ENCODE measurements at places on chromosomes 11 and 22. TPM values are rescaled to one million over a fixed set of nuclear protein-coding genes. Genes with fewer than 3 reads are reported as not detected.

GRCh38 chr11:7592711-7593110 is 78.9 kb downstream of the PPFIBP2 start:
- H3K27ac ChIP-seq: no peak overlapping the region
- H3K4me3 ChIP-seq: peak overlapping the region; percentile 3
- H3K36me3 ChIP-seq: peaks cover 8% of the 10 kb centered on the region
- H3K27me3 ChIP-seq: no peaks in the 10 kb centered on the region
- DNase-seq: no peak

DNA sequence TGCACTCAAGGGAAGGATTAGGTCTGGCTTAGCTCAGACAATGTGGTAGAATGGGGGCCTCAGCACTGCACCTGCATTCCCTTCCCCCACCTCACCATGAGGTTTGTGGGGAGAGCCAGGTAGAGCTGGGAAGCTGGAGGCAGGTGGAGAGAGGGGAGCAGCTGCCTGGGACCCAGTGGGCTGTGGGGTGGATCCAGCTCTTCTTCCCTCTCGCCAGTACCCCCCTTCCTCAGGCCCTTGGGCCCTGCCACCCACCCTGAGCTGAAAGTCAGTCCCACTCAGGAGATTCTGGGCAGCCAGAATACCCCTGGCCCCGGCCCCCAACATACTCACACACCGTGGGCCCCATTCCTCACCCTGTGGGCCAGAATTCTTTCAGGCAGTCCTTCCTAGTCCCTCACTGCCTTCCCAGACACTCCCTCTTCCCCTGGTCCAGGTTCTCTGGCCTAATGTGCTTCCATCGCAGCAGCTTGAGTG is 3.1 kb upstream of the POLD4 start:
- H3K36me3 ChIP-seq: peaks cover 4% of the 10 kb centered on the region
- H3K4me3 ChIP-seq: peak overlapping the region; percentile 68
- peaks cover 8% of the 10 kb centered on the region for H3K27me3 ChIP-seq
- peaks cover 19% of the 10 kb centered on the region for H3K4me1 ChIP-seq
- peak overlapping the region; percentile 90 for H3K27ac ChIP-seq
- no peak for DNase-seq

DNA sequence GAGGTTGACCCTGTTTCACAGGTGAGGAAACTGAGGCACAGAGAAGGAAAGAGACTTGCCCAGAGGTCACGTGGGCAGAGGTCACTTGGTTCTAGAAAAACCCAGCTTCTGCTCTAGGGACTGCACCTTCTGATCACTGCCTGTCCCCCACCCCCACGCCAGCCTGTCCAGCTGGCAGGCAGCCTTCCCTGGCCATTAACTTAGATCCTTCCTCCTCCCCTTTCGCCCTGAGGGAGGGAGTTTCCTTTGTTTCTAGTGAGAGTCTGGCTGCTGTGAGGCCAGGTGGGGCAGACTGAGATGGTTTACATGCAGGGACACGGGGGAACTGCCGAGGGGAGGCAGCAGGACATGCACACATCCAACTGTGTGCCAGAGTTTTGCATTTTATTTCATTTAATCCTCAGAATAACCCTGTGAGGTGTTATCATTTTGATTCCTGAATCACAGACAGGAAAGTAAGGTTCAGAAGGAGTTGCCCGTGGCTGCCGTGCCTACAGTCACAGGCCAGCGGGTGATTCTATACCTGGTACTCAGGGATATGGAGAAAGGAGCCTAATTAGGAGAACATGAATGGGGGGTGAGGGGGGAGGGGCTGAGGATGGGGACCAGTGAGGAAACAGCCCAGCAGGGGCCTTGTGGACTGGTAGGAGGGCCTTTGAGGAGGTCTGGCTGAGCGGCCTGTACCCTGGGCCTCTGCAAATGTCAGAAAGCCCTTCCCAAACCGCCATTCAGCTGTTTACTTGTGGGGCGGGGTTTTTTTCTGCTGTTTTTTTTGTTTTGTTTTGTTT is 3.4 kb downstream of the FAM83F start:
- H3K4me3 ChIP-seq: no peak overlapping the region
- no peaks in the 10 kb centered on the region for H3K36me3 ChIP-seq
- peaks cover 40% of the 10 kb centered on the region for H3K27me3 ChIP-seq
- DNase-seq: no peak
- H3K27ac ChIP-seq: no peak overlapping the region

- H3K27me3 ChIP-seq: no peaks in the 10 kb centered on the region
- no peaks in the 10 kb centered on the region for H3K36me3 ChIP-seq
- no peak overlapping the region for H3K4me3 ChIP-seq
- H3K4me1 ChIP-seq: no peaks in the 10 kb centered on the region
- DNase-seq: no peak
Measured at GRCh38 chr22:46129390-46130041, 20.8 kb upstream of the PPARA start.

DNA sequence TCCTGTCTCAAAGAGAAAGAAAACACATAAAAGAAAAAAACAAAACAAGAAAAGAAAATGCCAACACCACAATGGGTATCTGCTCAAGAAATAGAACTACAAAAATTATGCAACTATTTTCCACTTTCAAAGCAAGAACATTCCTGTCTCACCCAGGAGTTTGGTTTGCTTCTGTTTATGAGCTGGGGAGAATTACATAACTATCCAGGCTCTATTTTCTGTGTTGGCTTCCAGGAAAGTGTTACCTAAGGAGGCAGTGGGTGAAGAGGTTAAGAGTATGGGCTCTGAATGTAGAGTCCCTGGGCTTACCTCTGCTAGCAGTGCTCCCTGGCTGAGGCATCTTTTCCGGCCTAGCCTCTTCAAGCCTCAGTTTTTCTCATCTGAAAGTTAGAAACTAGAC is 426.7 kb downstream of the MIAT start:
- H3K27me3 ChIP-seq: peaks cover 16% of the 10 kb centered on the region
- DNase-seq: no peak
- no peak overlapping the region for H3K27ac ChIP-seq
- H3K36me3 ChIP-seq: no peaks in the 10 kb centered on the region

- peaks cover 23% of the 10 kb centered on the region for H3K27me3 ChIP-seq
- DNase-seq: no peak
- H3K27ac ChIP-seq: no peak overlapping the region
- H3K36me3 ChIP-seq: peaks cover 9% of the 10 kb centered on the region
Measured at GRCh38 chr11:114064216-114064615, 4.7 kb downstream of the ZBTB16 start.

- no peak overlapping the region for H3K4me3 ChIP-seq
- H3K36me3 ChIP-seq: no peaks in the 10 kb centered on the region
- DNase-seq: no peak
- no peak overlapping the region for H3K27ac ChIP-seq
- H3K27me3 ChIP-seq: no peaks in the 10 kb centered on the region
- H3K4me1 ChIP-seq: no peaks in the 10 kb centered on the region
Measured at GRCh38 chr11:38182126-38182866, 1584.3 kb upstream of the RAG2 start.

Gene PI4KA
- 106 TPM for total RNA-seq

GRCh38 chr11:47377571-47378009 is 757 bp downstream of the SPI1 start:
- H3K27me3 ChIP-seq: peaks cover 6% of the 10 kb centered on the region
- no peak overlapping the region for H3K4me3 ChIP-seq
- H3K4me1 ChIP-seq: peaks cover 2% of the 10 kb centered on the region
- DNase-seq: no peak
- H3K36me3 ChIP-seq: no peaks in the 10 kb centered on the region

GRCh38 chr11:121444526-121444925 is 7.6 kb upstream of the SORL1 start:
- peaks cover 38% of the 10 kb centered on the region for H3K4me1 ChIP-seq
- no peaks in the 10 kb centered on the region for H3K27me3 ChIP-seq
- DNase-seq: no peak
- no peak overlapping the region for H3K27ac ChIP-seq

Gene JAML
- total RNA-seq: 189 TPM

Gene OR10D3
- total RNA-seq: not detected

Gene BTG4
- not detected for total RNA-seq

DNA sequence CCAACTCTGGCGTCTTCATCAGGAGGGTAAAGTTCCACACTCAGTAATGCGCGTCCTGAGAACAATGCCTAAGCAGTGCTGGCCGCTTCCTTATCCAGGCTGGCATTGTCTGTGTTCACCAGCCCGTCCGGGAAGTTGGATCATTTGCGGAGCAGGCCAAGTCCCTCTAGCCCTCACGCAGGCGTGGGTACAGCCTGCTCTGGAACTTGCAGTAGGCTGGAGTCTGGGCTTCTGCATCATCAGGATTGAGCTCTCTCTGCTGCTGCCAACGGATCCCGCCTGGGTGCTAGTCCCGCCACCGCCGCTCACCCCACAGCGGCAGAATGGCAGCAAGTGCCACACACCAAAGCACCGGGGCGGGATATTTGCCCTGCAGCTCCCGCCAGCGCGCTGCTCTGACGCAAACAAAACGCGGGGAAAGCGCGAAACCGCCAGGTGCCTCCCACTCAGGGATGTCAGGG is 29.0 kb downstream of the GLYATL1 start:
- no peak overlapping the region for H3K4me3 ChIP-seq
- no peak for DNase-seq
- no peaks in the 10 kb centered on the region for H3K27me3 ChIP-seq
- no peak overlapping the region for H3K27ac ChIP-seq

Gene ISX
- total RNA-seq: not detected

Gene PLAAT4
- 156 TPM for total RNA-seq

- H3K4me3 ChIP-seq: no peak overlapping the region
- H3K4me1 ChIP-seq: peaks cover 20% of the 10 kb centered on the region
- DNase-seq: no peak
Measured at GRCh38 chr22:31244943-31245451, 32.9 kb downstream of the LIMK2 start.

- no peak overlapping the region for H3K4me3 ChIP-seq
- H3K27ac ChIP-seq: no peak overlapping the region
- H3K36me3 ChIP-seq: peaks cover 26% of the 10 kb centered on the region
- DNase-seq: no peak
- no peaks in the 10 kb centered on the region for H3K27me3 ChIP-seq
- no peaks in the 10 kb centered on the region for H3K4me1 ChIP-seq
Measured at GRCh38 chr11:94417386-94417987, 16.3 kb upstream of the GPR83 start.

Gene PMM1
- total RNA-seq: 42.9 TPM

- H3K4me1 ChIP-seq: peaks cover 3% of the 10 kb centered on the region
- no peaks in the 10 kb centered on the region for H3K36me3 ChIP-seq
Measured at GRCh38 chr11:132872211-132872610, 660.1 kb downstream of the OPCML start.

- peaks cover 22% of the 10 kb centered on the region for H3K36me3 ChIP-seq
Measured at GRCh38 chr11:74006743-74007304, 2.1 kb downstream of the UCP3 start.

DNA sequence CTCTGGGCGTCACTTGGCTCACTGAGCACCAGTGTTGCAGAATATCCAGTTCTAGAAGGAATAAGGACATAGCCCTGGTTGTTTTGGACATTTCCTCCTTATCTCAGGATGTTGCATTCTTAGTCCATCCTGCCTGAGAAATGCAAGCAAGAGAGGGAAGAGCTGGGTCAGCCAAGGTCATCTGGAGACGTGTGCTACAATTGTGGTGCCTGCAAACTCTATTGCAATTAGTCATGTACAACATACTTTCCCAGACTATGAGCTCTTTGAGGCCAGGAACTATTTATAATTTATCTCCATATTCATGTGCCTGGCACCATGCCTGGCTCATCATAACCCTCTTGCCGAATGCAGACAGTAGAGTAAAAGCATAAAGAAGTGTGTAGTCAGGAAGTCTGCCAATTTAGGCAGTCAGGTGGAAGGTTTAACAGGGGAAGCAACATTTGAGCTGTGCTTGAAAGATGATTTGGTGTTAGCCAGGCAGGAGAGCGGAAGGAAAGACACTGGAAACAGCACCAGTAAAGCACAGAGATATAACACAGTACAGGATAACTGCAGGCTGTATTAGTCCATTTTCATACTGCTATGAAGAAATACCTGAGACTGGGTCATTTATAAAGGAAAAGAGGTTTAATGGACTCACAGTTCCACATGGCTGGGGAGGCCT is 129.4 kb upstream of the PAX6 start:
- no peaks in the 10 kb centered on the region for H3K36me3 ChIP-seq
- H3K27ac ChIP-seq: no peak overlapping the region
- peaks cover 11% of the 10 kb centered on the region for H3K4me1 ChIP-seq
- no peak overlapping the region for H3K4me3 ChIP-seq
- DNase-seq: no peak

Gene CWF19L2
- 19.2 TPM for total RNA-seq

Gene CCDC73
- 0.14 TPM for total RNA-seq

Gene OR52H1
- not detected for total RNA-seq

GRCh38 chr11:34448223-34448994 is 9.7 kb downstream of the CAT start:
- no peak for DNase-seq
- peaks cover 18% of the 10 kb centered on the region for H3K4me1 ChIP-seq
- peaks cover 23% of the 10 kb centered on the region for H3K36me3 ChIP-seq
- peak overlapping the region; percentile 60 for H3K27ac ChIP-seq

DNA sequence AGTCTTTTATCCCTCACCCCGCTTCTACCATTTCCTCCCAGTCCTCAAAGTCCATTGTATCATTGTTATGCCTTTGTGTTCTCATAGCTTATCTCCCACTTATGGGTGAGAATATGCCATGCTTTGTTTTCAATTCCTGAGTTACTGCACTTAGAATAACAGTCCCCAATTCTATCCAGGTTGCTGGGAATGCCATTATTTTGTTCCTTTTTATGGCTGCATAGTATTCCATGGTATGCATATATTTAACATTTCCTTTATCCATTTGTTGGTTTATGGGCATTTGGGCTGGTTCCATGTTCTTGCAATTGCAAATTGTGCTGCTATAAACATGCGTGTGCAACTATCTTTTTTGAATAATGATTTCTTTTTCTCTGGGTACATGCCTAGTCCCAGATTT is 114.9 kb downstream of the VPREB1 start:
- H3K4me1 ChIP-seq: peaks cover 4% of the 10 kb centered on the region
- no peak for DNase-seq
- H3K27me3 ChIP-seq: peaks cover 31% of the 10 kb centered on the region
- no peak overlapping the region for H3K27ac ChIP-seq
- no peak overlapping the region for H3K4me3 ChIP-seq

DNA sequence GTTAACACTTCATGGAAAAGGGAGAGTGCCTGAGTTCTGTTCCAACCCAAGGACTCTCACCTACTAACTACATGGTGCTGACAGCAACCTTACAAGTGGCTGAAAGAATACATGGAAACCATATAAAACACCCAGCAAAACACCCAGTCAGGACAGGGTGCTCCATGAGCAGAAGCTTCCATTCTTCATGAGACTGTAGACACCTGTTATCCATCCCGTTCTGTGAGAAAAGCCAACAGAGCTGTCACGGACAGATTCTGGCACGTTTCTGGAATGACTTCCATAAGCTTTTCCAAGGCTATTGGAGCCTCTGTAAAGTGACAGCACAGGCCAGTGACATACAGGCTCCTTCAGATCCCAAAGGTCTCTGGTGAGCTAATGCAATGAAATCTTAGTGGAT is 23.2 kb downstream of the PRR14L start:
- peaks cover 1% of the 10 kb centered on the region for H3K4me1 ChIP-seq
- peaks cover 10% of the 10 kb centered on the region for H3K36me3 ChIP-seq
- no peak for DNase-seq
- no peak overlapping the region for H3K4me3 ChIP-seq

Gene MRPL49
- total RNA-seq: 53.6 TPM

Gene FDXACB1
- total RNA-seq: 3.5 TPM

- peaks cover 21% of the 10 kb centered on the region for H3K27me3 ChIP-seq
- H3K4me3 ChIP-seq: no peak overlapping the region
- no peaks in the 10 kb centered on the region for H3K4me1 ChIP-seq
- no peak overlapping the region for H3K27ac ChIP-seq
- H3K36me3 ChIP-seq: no peaks in the 10 kb centered on the region
- no peak for DNase-seq
Measured at GRCh38 chr11:44016546-44017442, 31.0 kb upstream of the ACCSL start.

All from activated naive CD8-positive, alpha-beta T cell treated with anti-CD3 and anti-CD28 coated beads, Interleukin-2, amount 10 ng/mL, durations not matched to agents 7 days and 5 days (primary cell).